ENCODE measurements at places on chromosomes 16 and 17.

DNA sequence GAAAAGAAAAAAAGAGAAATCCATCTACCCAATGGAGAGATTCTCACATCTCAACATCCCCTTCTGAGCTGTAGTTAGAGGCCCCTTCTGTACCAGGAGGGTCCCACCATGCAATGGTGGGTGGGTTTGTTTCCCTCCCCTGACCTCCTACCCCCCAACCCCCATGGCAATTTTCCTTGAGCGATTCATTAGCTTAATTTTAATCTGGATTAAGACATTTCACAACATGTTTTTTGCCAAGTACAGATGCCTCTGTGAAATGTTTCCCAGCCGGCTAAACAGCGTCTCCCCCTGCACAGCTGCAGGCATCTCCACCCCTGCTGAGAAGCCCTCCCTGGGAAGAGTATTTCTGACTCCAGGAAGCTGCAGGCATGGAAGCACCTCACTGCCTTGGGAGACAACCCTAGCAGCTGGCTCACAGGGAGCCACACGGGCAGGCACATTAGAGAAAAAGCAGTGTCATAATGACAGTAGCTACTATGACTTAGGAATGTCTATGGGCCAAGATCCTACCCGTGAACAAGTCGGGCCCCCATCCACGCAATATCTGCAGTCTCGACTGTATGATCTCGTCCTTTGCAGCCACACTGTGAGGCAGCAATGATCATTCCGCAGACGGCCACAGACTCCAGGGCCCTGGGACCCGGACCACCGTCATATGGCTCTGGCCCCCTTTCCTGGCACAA is 117.3 kb downstream of the ADCY9 start:
- no peak for DNase-seq

- DNase-seq = peak; percentile 8
Measured at GRCh38 chr17:5468075-5468473, 708 bp downstream of the DHX33 start.

DNA sequence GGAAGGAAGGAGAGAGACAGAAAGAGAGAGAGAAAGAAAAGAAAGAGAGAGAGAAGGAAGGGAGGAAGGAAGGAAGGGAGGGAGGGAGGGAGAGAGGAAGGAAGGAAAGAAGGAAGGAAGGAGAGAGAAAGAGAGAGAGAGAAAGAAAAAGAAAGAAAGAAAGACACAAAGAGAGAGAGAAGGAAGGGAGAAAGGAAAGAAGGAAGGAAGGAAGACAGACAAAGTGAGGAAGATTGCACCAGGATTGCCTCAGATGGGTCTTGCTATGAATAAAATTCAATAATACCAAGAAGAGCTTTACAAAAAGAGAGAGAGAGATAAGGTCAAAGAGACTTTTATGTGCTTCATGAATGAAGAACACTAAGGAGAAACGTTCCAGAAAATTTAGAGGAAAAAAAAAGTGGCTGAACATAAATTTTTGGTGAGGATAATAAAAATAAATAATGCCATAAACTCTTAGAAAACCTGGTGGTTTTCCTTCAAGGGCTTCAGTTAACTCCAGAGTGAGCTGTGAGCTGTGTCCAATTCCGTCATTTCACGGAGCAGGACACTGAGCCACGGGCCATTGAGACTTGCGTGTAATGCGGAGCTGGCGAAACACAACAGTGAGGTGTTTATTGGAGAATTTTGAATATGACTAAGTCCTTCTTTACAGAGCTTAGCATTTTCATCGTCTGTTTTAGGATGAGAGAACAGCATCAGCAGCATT is 72.7 kb upstream of the TNRC6C start:
- DNase-seq = no peak

DNA sequence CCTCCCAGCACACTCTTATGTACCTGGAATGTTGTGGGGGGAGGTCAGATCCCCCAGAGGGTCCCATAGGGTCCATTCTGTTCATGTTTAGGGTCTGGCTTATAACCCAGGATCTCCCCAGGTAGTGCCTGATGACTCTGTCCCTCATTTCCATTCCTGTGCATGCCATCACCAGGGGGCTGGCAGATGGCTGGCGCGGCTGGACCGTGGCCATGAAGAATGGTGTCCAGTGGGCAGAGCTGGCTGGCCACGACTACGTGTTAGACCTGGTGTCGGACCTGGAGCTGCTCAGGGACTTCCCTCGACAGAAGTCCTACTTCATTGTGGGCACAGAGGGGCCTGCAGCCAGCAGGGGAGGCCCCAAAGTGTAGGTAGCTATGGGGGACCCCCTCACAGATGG is 35.0 kb upstream of the ALKBH5 start:
- no peak for DNase-seq

GRCh38 chr16:53565296-53565863 is 62.4 kb upstream of the AKTIP start:
- no peak for DNase-seq

- DNase-seq = no peak
Measured at GRCh38 chr17:43367737-43368242, 31.0 kb upstream of the ARL4D start.

DNA sequence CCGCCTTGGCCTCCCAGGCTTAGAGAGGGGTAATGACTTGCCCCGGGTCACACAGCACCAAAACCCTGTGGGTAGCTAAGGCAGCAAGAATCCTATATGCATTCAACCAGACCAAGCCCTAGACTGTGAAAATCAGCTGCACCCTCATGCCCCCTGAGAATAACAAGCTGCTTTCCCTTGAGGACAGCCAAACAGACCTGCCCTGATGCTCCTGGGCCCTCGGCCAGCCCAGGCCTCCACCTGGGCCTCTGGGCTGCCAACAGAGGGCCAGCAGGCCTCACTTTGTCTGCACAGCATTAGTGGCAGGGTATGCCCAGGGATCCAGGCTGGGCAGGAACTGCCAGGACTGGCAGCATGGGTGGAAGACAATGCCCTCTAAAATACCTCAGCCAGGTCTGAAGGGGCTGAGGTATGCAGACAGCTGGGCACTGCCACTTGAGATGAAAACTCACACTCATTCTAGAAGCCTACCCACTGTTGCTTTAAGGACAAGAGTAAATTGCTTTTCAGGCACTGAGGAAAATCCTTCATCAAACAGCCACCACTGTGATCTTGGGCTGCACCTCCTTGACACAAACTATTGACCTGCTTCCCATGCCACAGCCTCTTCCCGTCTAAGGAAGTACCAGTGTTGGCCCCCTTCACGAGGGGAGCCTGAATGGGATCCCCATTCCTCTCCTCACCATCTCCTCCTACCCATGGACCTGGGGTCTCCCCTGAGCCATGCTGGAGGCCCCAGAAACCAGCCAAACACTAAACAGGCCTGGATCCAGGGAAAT is 8.8 kb downstream of the ST3GAL2 start:
- DNase-seq = no peak

GRCh38 chr16:27315333-27316037 is 1.7 kb downstream of the IL4R start:
- DNase-seq = peak; percentile 53

DNA sequence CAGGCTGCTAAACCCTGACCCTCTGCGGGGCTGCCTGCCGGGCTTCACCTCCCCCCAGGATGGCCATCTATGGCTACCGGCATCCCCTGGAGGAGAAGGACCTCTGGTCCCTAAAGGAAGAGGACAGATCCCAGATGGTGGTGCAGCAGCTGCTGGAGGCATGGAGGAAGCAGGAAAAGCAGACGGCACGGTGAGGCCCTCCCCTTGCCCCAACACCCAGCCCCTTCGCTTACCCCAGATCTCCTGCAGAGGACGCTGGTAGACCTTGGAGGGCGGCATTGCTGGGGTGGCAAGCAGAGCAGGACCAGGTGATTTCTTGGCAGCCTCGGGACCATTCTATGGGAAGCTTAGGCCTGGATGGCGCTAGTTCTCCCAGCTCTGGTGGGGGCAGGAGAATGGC is 24.5 kb downstream of the ABCC3 start:
- no peak for DNase-seq

- DNase-seq = no peak
Measured at GRCh38 chr16:82636485-82636884, 9.7 kb downstream of the CDH13 start.

- DNase-seq = peak; percentile 61
Measured at GRCh38 chr16:1428511-1428910, 2.4 kb upstream of the PERCC1 start.

DNA sequence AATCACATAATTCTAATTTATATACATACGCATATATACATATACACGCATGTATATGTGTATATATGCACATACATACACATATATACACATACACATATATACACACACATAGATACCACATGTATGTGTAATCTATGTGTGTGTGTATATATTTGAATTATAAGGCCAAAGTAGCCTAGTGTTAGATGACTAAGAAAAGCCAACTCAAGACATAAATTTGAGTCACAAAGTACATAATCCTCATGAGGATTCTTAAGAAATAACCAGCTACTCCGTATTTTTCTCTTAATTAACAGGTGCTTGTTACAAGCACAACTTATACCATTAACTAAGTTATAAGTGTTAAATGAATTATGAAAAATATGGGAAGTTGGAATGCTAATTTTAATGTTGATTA is 84.9 kb downstream of the CACNG1 start:
- no peak for DNase-seq

- DNase-seq = no peak
Measured at GRCh38 chr16:16141784-16142396, 81.4 kb downstream of the ABCC6 start.

DNA sequence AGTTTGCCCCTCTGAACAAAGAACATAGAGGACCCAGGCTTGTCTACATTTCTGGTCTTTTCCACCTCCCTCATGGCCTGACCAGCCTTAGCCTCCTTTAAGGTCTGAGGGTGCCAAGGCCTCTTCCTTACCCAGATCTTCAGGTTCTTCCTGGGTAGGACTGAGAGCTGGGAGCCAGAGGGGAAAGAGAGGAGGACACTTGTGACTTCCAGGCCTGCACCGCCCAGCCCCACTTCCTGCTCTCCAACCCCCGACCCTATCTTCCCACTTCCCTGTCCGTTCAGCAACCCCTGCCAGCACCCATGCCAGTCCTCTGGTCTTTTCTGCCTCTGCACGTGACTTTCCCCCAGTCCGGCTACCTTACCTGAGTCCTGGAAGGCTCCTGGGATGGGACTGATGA is 534 bp downstream of the PRSS36 start:
- no peak for DNase-seq

- no peak for DNase-seq
Measured at GRCh38 chr16:25411396-25412081, 153.9 kb upstream of the ZKSCAN2 start.

GRCh38 chr16:72940886-72941285 is 107.0 kb downstream of the ZFHX3 start:
- no peak for DNase-seq

- peak; percentile 46 for DNase-seq
Measured at GRCh38 chr17:81097134-81097942, 62.4 kb downstream of the BAIAP2 start.

GRCh38 chr17:5408186-5408585 is 11.3 kb downstream of the NUP88 start:
- no peak for DNase-seq

- DNase-seq = no peak
Measured at GRCh38 chr17:31067691-31068184, 27.0 kb upstream of the NF1 start.

Measured in CD4-positive, alpha-beta T cell treated with Interleukin-1 beta for 1 hour (primary cell).